ENCODE measurements at places on chromosomes 16 and 17. TPM values are rescaled to one million over a fixed set of nuclear protein-coding genes. Genes with fewer than 3 reads are reported as not detected.

HOXB4 gene
- total RNA-seq, result 1.2 TPM

CACNG3 gene
- not detected for total RNA-seq

KRT33A gene
- not detected for total RNA-seq

HCRT gene
- not detected for total RNA-seq

FNDC8 gene
- total RNA-seq, result not detected

KRT9 gene
- not detected for total RNA-seq

DNA sequence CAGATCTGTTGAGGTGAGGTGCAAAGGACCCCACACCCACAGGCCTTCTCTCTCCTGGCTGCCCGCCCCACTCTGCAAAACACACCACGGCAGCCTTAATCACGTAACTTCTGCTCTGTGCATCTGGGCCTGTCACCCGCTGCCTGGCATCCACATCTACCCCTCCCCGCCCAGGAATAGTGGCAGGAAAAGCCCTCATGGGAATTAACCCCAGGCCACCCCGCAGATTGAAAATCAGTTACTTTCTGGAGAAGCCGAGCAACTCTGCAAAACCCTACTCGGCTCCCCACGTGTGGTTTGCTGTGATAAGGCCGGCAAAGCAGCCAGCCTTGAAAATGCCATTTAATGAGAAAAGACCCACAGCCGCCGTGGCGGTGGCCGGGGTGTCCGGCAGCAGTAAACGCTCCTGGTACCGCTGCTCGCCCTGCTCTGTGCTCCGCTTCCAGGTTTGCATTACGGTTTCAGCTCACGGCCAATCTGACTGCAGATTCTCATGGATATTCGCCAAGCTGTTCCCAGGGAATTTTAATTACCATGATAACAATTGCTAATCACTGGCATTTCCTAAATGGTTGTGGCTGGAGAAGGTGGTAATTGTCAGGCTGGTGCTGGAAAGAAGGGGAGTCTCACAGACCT lies 78.0 kb upstream of the DOC2B start:
- no peak for DNase-seq

DNA sequence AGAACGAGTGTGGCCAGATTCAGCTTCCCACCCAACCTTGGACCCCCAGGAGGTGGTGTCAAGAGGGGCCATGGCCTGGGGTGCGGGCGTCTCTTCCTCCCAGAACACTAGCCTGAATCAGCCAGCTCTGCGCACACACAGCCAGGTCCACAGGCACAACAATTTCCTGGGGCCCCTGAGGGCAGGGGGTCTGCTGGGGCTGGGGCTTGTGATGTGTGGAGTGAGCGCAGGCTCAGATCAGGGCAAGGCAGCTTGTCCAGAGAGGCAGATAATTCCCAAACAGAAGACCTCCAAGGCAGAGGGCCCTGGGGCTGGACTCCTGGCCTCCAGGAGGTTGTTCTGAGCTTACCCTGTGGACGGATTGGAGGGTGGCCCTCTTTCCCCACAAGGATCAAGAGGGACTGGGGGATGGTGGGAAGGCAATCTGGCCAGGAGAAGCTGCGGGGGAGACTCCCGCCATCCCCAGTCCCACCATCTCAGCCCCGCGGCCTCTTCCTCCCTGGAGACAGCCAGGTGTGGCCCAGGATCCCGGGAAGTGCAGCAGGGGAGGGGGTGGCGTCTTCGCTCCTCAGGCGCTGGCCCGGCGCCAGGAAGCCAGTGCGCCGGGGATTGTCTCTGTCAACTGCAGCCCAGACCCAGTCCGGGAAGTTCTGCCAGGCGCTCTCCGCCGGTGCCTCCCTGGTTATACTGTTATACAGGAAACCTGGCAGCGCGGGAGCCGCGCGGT lies 52.0 kb upstream of the AMZ2 start:
- DNase-seq, result no peak

DNA sequence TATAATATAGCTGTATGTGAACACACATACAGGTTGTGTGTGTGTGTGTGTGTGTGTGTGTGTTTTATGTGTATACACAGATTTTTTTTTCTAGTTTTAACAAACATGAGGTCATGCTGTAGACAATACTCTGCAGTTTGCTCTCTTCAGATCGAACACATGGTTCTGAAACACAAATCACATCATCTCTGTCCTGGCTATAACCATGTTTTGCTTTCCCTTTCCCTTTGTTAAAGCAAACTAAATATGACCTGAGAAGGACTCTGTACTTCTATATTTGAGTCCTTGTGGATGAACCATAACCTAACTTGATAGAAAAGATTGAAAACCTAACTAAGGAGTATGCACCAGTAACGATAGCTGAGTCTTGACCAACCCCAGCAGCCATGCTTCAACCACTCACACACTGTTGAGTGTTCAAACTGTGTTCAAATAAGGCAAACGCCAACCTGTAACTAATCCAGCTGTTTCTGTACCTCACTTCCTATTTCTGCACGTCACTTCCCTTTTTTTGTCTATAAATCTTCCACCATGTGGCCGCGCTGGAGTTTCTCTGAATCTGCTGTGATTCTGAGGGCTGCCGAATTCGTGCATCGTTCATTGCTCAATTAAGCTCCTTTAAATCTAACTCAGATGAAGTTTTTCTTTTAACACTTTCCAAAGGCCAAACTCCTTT lies 303.8 kb downstream of the HS3ST3B1 start:
- DNase-seq, result no peak

DNA sequence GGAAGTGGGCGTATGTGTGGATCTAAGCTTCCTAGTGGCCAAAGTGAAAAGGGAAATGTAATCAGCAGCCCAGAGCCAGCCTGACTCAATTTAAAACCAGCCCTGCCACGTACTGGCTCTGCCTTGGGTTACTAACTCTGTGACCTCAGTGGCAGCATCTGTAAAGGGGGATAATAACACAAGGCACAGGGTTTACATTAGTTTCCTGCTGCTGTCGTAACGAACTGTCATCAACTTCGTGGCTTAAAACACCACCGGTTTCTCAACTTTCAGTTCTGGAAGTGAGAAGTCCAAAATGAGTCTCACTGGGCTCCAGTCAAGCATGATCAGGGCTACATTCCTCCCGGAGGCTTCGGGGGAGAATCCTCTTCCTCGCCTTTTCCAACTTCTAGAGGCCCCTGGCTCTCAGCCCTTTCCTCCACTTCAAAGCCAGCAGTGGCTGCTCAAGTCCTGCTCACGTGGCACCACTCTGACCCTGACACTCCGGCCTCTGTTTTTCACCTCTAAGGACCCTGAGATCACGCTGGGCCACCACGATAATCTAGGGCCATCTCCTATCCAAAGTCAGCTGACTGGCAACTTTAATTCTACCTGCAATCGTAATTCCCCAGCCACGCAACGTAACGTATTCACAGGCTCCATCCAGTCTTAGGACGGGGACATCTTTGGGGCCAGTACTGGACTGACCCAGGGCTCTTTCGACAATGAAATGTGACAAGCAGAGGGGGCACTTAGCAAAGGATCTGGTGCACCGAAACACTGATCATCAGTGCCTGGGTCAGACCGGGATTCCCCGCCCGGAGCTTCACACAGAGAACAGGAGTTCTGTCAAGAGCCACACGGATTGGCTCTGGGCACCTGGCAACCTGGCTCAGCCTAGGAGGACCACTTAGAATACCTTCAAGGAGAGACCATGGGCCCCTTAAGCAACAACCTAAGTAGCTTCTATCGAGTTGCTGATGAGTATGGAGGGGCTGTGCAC lies 14.5 kb downstream of the TMC6 start:
- DNase-seq, result no peak

GRCh38 chr17:74051348-74051747 lies 152.1 kb upstream of the RPL38 start:
- no peak for DNase-seq

- no peak for DNase-seq
Measured at GRCh38 chr17:46190763-46191162, 2.5 kb downstream of the KANSL1 start.

GRCh38 chr17:74522381-74523105 lies 8.7 kb downstream of the CD300LB start:
- peak; percentile 39 for DNase-seq

- DNase-seq, result peak; percentile 95
Measured at GRCh38 chr16:85395207-85395912, 217.8 kb upstream of the GSE1 start.

DNA sequence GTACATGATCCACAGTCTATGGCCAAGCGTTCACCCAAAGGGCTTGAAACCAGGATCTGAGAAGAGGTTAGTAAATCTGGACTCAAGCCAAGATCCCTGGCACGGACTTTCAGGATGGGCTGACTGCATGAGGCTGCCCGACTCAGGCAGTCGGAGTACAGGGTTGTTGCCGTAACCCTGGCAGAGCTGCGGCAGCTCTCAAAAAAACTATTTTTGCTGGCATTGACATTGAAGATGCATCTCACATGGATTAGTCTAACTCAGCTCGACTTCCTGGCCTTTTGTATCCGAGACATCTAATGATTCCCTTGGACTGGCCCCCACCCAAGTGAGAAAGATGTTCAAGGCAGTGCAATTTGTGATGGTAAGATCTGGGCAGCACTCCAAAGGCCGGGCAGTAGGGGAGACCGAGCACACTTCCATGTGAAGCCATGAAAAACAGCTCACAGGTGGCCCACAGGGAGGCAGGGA lies 6.2 kb downstream of the SLC47A1 start:
- DNase-seq, result no peak

DNA sequence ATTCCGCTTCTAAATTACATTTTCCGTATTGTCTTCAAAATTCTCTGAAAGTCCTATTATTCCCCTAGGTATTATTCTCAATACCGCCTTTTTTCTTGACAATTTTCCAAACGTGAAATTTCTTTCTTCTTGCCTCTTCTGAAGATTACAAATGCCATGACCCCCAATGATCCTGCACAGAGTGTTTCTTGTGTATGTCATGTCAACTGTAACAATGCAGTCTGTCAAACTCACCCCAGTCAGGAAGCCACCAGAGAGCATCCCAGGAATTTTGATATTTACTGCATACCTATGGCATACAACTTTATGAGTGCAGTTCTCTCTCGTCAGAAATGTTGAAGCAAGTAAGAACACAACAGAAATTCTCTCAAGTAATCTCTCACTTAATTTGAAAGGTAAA lies 847.3 kb upstream of the CDH8 start:
- no peak for DNase-seq

DNA sequence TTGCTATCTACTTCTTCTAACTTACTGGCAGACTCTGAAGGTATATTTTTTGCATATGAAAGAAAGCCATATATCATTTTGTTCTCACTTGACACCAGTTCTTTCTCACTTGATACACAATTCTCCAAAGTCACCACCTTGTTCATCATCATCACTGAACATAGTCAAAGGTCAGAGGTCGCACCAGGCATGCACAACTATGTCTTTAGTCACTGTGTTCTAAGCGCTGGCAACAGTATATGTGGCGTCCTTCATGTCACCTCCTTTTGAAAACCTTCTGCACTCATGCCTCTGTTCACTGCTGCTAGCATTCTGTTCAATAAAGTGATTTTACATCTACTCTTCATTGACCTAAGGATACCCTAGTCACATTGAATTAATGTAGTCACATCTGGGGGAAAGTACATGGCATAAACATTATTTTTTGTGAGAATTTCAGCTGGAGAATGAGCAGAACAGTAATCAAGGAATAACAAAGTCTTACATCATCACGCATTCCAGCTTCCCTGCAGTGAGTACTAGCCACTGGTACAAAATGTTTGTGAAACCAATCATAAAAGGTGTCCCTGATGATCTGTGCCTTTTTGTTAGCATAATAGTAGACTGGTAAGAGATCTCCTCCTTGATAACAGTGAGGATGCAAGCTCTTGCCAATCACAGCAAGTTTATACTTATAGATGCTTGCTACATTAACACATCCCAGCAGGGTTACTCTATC lies 20.5 kb upstream of the TBX4 start:
- no peak for DNase-seq

DNA sequence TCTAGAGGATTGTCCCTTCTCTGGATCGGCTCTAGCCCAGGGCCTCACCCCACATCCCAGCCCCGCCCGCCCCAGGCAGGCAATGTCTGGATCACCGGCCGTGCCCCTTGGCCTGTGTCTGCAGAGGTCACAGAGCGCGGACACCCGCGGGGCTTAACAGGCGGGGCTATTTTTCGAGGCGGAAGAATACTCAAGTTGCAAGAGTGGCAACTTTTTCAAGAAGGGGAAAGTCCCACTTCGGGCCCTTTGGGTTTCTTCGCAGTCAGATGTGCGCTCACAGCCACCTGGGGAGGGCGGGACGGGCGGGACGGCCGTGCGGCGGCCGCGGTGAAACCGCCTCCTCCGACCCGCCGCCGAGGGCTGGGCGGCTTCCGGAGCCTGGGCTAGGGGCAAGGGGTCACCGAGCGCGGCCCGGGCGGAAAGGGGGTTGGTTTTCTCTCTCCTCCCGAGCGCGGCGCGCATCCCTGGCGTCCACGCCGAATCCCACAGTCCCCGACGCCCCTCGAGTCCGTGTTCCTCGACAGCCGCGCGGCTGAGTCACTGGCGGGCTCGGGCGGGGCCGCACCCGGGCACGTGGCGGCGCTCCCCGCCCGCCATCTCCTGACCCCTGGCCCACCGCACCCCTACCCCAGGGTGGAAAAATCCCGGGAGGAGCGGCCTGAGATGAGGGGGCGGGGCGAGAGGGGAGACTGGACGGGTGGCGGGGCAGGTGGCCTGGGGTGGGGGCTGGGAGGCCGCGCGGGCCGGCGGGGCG lies 1.2 kb upstream of the PFN1 start:
- peak; percentile 86 for DNase-seq

- no peak for DNase-seq
Measured at GRCh38 chr16:63195336-63195735, 1159.1 kb upstream of the CDH8 start.

DNA sequence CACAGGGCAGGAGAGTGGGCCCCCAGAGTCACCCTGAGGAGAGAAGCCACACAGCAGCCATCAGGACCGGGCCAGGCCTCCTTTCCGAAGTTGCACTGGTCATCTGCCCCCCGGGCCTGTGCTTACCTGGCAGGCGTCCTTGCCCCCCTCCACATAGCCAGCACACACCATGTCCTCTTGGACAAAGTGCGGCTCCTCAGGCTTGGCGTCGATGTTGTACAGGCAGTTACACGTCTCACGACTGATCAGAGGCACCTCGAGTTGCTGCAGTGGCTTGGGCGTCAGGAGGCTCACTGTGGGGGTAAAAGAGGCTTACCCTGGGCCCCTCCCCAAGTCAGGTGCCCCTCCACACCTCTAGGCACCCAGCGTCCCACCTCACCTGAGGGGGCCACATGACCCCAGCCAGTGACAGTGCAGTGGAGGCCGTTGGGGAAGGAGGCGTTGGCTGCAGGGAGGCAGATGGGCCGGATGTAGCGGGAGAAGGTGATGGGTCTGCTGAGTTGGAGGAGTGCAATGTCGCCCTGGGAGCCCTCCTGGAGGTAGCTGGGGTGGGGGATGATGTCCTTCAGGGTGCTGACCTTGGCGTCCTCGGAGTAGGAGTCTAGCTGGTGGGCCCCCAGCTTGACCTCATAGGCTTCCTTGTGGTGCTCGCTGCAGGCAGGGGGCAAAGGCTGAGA lies 3.1 kb downstream of the PRSS8 start:
- DNase-seq, result no peak

- DNase-seq, result no peak
Measured at GRCh38 chr16:296806-297510, 14.0 kb downstream of the PDIA2 start.

All from SJSA1 (cell line).